ENCODE measurements at places on chromosomes 7 and 10.

DNA sequence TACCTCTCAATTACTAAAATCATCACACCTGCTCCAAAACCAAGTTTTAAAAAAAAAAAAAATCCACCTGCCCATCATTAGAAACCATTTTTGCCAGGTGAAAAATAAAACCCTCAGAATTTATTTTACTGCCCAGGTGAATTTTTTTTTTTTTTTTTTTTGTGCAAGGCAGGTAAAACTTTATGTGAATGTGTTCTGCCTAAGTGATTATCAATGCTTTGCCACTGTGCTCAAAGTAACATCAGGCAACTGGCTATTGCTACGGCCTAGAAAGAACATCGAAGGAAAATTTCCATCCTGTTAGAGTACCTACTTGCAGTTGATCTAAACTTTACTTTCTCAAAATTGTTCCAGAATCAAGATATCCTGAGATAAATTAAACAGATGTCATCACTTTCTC, 512.1 kb downstream of the PARD3 start:
- no peak for DNase-seq

DNA sequence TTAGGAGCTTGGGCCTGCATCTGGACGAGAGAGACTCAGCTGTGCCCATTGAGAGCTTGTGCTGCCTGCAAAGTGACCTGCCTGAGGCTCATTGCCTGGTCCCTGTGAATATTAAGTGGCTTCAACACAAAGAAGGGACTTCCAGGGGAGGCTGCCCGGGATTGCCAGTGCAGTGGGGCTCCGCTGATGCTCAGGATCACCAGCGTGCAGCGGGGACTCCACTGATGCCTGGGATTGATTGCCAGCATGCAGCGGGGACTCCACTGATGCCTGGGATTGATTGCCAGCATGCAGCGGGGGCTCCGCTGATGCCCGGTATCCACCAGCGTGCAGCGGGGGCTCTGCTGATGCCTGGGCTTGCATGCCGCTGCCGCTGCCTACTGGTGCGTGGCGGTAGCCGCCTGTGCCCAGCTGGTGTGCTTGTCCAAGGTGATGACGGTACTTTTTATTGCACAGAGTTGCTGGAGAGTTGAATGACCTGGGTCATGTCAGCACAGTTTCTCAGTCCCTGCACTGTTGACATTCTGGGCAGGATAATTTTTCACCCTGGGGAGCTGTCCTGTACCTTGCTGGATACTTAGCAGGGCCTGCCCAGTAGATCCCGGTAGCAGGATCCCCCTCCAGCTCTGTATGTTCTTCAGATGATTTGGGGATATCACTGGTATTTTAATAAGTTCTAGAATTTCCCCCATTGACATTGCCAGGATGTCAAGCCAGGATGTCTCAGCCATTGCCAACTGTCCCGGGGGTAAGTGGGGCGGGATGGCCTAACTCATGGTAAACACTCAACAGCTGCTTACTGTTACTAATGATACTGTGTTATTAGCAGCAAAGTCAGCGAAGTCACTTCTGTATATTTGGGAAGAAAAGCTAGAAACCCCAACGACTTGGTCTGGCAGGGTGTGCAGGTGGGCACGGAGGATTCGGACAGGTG, 13.0 kb downstream of the DOCK1 start:
- no peak for DNase-seq

DNA sequence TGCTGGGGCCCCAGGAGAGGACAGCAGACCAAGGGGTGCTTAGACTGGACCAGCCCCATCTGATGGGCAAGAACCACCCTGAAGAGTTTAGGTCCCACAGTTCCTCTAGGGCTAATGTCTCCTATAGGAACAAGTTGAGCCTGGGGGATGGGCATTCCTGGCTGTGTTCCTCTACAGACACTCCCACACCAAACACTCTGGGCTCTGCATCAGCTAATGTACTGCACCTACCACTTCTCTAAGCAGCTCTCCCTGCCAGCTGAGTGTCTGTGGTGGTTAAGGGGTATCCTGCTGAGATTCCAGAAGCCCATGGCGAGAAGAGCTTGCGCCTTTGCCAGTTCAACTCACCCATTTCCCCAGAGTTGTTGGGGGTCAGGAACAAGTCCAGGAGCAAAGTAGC, 284.1 kb upstream of the CSTF2T start:
- DNase-seq, result no peak

GRCh38 chr10:14371581-14371980, 40.9 kb upstream of the FRMD4A start:
- no peak for DNase-seq
